ENCODE measurements at places on chromosomes 3 and 15.

- no peak for DNase-seq
These were observed 85.9 kb downstream of the FEZF2 start for GRCh38 chr3:62287392-62287927.

- no peak for DNase-seq
These were observed at the start of gene SLC25A20 for GRCh38 chr3:48898383-48899234. Gene SLC25A20 (minus strand): TSS chr3:48898882. CDS start chr3:48898794, 88 bp downstream.

DNA sequence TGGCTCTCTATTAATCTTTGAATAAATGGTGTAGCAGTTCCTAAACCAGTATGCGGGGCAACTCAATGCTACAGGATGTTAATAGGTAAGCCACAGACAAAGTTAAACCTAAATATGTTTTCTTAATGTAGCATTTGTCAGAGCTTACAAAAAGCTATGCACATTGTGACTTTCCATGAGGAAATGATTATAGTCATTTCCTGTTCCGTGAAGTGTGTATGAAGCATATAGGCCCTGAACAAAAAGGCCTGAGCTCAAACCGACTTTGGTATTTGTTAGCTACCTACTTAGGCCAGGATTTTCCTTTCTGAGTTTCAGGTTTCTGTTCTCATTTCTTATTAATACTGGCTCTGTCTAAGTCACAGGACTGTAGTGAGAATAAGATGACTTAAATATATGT lies 14.2 kb downstream of the ZNF80 start:
- no peak for DNase-seq

GRCh38 chr3:106628407-106628806 lies 748.8 kb upstream of the CCDC54 start:
- DNase-seq, result no peak

- no peak for DNase-seq
These were observed 39.7 kb downstream of the DNAAF4 start for GRCh38 chr15:55468321-55468720.

- no peak for DNase-seq
These were observed 89.2 kb upstream of the PLCL2 start for GRCh38 chr3:16795581-16795980.

DNA sequence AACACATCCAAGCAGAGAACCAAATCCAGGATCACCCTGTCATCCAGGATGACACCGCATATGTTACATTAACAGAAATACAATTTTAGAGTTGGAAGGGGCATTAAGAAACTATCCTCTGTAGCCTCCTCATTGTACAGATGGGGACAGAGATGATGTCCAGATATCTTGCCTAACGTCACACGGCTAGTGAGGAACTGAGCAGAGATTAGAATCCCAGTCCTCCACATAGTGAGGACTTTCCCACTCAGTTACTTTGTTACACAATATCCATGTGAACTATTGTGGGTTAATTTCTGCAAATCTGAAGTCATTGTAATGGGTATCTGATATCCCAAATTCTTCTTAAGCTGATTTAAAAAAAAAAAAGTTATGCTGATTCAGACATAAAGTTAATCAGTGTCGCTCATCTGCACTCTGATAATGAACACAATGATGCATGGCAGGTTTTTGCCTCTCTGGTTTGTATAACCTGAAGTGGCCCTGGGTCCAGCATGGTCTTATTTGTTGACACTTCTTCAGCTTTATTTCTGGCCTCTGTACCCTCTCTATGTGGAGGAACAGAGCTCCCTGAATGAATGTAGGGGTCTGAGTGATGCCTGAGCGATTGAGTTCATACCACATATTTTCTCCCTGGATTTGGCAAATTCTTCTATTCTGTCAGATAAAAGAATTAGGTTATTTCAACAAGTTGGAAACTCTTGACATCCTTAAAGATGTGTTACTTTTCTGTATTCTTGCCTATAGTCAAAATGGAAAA lies 76.0 kb upstream of the LIMD1 start:
- no peak for DNase-seq

- no peak for DNase-seq
These were observed 148.8 kb downstream of the TPRA1 start for GRCh38 chr3:127441764-127442163.

GRCh38 chr3:9843715-9844438 lies at the start of gene RPUSD3:
Gene RPUSD3 (minus strand): TSS chr3:9844008. CDS start chr3:9843990, 18 bp downstream.
- peak; percentile 88 for DNase-seq

GRCh38 chr3:190165253-190165652 lies 44.6 kb upstream of the P3H2 start:
- DNase-seq, result no peak

DNA sequence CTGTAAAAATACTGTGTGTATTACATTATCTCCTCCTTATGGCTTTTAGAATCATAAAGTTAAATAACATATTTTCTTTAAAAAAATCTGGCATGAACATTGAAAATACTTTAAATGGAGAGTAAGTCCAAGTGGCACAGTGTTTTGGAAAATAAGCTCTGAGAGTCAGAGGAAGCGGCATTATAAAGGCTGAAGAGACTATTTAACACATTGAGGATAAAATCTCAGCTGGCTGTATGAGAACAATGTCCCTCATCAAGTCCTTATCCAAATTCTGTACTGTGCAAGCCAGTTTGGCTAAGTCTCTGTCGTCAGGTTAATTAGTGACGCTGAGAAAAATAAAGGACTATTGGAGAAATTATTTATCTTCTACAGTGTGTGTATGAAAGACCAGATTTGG lies 245.5 kb downstream of the MFSD1 start:
- no peak for DNase-seq

DNA sequence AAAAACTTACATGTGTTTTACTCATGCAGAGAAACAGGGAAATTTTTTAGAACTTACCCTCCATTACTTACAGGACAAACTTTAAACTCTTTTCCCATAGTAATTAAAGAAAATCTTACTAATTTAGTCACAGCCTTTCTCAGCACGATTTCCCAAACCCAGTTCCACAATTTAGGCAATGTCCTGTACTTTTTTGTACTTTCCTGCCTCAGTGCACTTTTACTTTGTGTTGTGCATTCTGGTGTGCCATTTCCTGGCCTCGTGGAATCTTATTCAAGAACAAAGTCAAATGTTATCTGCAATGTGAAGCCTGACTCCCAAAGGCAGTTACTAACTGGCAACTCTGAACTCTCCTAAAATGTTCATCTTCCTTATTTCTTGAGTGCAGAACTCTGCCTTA lies 1.9 kb downstream of the SLC33A1 start:
- DNase-seq, result no peak

GRCh38 chr3:45552031-45552793 lies 42.3 kb upstream of the LIMD1 start:
- no peak for DNase-seq

GRCh38 chr15:68818066-68818768 lies 2.5 kb downstream of the ANP32A start:
- DNase-seq, result no peak

- DNase-seq, result no peak
These were observed 1.5 kb downstream of the ITGB5 start for GRCh38 chr3:124885466-124886167.

DNA sequence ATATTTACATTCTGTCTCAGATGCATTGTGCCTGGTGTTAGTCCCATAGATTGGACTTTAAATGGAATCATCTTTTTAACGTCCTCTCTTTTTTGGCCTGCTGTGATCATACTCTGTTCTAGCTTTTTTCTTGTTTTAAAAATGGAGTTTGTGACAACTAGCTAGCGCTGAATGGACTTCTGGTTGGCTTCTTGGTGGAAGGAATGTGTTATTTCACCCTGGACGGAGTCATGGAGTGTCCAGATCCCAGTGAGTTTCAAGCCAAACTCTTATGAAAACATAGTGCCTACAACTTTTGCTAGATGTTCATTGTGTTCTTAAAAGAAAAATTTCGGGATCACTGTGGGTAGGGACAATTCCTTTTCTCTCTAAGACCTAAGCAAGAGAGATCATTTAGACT lies 192.6 kb downstream of the TCF12 start:
- DNase-seq, result no peak

- DNase-seq, result no peak
These were observed 56.9 kb upstream of the SKOR1 start for GRCh38 chr15:67768313-67768977.

DNA sequence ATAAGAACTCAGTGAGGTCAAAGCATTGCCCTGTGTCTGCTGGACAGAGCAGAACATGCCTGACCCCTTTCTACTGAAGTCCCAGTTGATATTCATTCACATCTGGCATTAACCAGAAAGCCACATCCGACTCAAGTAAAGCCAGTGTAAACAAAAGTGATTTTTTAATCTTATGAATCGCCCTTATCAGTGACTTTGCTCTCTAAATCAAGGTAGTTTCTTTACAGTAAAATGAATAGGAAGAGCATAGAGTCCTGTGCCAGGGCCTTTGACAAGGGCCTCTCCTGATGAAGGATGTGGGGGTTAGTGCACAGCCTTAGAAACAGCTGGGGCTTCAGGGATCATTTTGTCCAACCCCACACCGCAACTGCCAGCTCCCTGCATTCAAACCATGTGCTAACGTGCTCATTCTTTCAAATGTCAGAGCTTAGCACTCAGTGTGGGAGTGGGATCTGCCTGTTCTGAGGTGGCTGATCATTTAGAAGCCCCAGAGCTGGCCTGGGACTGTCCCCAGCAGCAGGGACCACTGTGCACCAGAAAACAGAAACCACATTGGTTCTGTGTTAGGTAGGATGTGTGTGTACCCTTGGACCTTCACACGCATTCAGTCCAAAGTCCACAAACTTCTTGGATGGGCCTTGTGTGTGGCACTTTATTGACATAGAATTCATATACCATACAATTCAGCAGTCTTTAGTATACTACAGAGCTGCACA lies 55.3 kb downstream of the CCR4 start:
- DNase-seq, result no peak

- DNase-seq, result no peak
These were observed 15.8 kb upstream of the GRM2 start for GRCh38 chr3:51691021-51691420.

GRCh38 chr15:39530480-39531342 lies 50.2 kb upstream of the THBS1 start:
- no peak for DNase-seq

- DNase-seq, result no peak
These were observed at the start of gene PRR23C for GRCh38 chr3:139044366-139045210. Gene PRR23C (minus strand): TSS chr3:139044892. CDS start chr3:139044620, 272 bp downstream.

DNA sequence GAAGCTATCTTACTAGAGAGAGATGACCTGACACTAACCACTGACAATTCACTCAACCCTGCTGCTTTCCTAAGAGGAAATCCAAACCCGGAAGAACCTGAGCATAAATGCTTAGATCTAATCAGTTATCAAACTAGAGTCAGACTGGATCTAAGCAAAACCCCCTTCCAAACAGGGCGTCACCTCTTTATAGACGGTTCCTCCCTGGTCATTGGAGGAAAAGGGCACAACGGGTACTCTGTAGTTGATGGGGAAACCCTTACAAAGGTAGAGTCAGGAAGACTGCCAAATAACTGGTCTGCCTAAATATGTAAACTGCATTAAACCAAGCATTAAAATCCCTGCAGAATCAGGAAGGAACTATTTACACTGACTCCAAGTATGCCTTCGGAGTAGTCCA lies 41.3 kb upstream of the FSTL1 start:
- no peak for DNase-seq

- no peak for DNase-seq
These were observed 64.3 kb downstream of the OSTN start for GRCh38 chr3:191263365-191263764.

DNA sequence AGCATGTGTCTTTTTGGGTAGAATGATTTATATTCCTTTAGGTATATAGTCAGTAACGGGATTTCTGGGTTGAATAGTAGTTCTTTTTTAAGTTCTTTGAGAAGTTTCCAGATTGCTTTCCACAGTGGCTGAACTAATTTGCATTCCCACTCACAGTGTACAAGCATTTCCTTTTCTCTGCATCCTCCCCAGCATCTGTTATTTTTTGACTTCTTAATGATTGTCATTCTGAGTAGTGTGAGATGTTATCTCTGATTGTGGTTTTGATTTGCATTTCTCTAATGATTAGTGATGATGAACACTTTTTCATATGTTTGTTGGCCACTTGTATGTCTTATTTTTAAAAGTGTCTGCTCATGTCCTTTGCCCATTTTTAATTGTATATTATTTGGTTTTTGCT lies 337.6 kb downstream of the EFHB start:
- no peak for DNase-seq

- DNase-seq, result no peak
These were observed 222.5 kb downstream of the NR2F2 start for GRCh38 chr15:96553006-96553405.

DNA sequence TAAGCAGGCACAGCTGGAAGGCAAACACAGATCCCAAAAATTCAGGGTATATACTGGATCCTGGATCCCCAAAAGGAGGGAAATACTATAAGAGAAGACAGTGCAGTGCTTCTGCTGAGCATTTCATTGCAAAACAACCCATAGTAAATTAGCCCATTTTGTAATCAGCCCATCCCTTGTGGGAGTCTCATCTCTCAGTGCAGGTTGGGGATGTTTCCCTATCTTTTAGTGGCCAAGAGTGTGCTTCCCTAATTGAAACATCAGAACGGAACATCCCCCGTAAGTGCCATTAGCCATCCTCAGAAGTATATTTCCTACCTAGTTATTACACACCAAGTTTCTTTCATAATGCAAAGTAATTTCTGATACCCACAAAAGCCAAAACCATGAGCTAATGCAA lies 11.2 kb upstream of the MTMR14 start:
- DNase-seq, result no peak

DNA sequence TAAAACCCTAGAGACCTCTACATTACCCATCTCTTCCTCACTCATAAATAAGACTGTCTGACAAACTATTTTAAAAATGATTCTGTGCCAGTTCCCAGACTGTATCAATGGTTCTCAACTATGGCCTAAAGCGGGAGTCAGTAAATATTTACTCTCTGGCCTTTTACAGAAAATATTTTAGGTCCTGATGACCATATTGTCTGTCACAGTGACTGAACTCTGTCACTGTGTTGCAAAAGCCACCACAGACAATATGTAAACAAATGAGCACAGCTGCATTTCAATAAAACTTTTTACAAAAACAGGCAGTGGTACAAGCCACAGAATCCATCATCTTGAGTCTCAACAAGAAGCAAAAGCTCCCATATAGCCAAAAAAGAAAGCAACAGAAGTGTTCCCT lies 45.4 kb downstream of the PLOD2 start:
- no peak for DNase-seq

DNA sequence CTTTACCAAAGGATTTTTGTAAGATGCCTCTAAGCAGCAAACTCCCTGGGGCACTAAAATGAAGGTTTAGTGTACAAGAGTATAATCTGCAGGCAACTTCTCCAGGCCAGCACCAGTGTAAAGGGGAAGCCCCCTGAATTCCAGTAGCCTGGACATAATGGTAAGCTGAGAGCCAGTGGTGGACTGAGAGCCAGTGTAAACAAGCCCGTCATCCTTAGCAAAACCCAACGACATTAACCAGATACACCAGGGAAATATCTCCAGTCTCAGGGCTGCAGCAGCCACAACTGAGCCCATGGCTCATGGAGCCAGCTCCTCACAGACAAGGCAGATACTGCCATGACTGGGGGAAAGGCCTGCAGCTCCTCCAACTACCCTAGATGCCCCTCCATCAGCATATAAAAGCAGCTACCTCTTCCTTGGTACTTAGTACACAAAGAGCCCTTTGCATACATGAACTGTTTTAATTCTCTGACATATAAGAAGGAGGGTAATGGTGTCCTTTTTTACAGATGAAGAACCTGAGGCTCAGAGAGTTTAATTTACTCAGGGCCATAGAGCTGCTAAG lies 21.7 kb downstream of the PARP16 start:
- no peak for DNase-seq

- DNase-seq, result no peak
These were observed 2.8 kb downstream of the CHD2 start for GRCh38 chr15:92902737-92903593.

GRCh38 chr3:174498638-174499037 lies 360.5 kb upstream of the NAALADL2 start:
- DNase-seq, result no peak

Data from brain pericyte (primary cell).